ENCODE measurements at places on chromosomes 4 and X. TPM values are rescaled to one million over a fixed set of nuclear protein-coding genes. Genes with fewer than 3 reads are reported as not detected.

PABPC1L2B gene
- not detected for total RNA-seq

DNA sequence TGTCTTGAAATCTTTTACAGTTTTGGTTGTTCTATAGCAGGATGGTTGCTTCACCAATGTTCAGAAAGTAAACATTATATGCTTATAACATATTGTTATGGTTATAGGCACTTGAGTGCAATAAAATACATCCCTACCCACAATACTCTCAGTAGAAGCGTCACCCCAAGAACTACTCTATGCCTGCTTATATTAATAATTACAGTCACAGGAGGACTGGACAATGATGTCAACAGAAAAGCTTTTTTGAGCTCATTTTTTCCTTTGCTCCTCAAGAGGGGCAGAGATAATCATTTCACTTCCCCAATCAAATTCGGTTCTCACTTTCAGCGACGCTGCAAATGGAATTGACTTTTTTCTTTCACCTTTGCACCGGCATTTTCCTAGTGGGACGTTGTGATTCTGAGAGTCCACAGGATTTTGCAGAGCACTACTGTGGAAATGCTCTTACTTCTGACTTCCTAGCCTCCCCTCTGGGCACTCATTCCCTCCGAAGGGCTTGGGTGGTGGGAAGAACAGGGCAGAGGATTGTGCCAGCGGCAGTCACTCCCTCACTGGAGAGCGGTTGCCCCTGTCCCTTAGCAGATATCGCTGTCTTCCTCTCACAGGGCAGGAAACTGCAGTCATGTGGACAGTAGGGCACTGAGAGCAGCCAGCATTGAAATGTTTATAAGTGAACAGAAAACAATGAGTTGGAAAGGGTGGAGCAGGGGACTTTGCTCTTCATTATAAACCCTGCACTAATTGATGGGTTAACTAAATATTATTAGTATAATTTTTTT, 24.9 kb upstream of the SGMS2 start:
- no peak for ATAC-seq

GRCh38 chrX:85882601-85883000, 164.8 kb downstream of the CHM start:
- no peak for ATAC-seq

DNA sequence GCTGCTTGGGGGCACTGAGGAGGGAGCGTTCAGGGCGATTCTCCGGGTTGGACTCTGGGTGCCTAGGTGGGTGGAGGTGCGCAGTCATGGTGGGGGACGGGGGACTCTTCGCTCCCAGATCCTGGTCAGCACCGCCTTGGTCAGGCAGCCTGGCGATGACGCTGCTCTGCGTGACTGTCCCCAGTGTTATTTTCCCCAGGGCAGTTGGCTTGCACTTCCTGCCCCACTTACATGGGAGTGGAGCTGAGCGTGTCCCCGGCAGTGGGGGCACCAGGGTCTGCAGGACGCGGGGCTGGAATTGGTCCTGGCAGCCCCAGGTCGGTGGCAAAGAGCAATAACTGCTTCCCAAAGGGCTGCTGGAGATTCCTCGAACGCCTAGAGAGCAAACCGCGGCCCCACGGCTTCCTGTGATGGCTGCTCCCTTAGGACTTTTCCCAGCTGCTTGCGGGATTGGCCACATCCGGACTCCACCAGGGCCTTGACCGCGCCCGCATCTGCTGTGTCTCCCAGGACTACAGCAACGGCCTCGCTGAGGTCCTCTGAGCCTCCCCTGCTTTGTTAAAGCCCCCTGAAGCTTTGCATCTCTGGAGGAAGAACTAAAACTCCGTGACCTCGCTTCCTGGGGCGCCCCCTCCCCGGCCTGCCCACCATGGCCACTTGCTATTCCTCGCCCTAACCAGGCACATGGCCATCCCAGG, 35.3 kb upstream of the GPR78 start:
- ATAC-seq: no peak

DNA sequence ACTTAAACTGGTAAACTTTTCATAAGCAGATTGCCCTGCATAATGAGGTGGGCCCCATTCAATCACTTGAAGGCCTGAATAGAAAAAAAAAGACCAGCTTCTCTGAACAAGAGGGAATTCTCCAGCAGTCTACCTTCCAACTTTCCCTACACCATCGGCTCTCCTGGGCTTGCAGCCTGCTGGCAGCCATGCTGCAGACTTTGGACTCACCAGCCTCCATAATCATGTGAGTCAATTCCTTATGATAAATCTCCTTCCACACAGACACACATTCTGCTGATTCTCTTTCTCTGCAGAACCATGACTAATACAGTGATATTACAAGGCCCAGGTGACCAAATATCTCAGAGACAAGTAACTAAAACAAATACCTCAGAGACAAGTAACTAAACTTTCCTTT, 113.8 kb upstream of the WDR17 start:
- ATAC-seq: no peak

DNA sequence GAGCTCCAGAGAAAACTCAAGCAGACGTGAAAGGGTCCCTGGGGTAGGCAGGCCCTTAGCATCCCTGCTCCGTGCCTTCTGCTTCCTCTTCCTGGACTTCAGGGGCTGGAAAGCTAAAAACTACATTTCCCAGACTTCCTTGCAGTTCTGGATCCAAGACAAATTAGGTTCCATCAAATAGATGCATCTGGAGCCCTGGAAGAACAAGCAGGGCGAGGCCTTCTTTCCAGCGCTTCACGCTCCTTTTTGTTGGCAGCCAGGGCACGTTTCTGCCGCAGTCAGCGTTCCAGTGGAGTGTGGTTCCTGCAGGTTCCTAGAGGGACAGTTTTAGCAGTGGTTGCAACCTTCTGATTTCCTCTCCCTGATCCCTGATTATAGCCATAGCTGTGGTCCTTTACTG, 53.6 kb upstream of the MSX1 start:
- no peak for ATAC-seq

TMEM255A gene
- 0.20 TPM for total RNA-seq

GRCh38 chr4:155972098-155972497, 18.4 kb upstream of the CTSO start:
- ATAC-seq: no peak

DNA sequence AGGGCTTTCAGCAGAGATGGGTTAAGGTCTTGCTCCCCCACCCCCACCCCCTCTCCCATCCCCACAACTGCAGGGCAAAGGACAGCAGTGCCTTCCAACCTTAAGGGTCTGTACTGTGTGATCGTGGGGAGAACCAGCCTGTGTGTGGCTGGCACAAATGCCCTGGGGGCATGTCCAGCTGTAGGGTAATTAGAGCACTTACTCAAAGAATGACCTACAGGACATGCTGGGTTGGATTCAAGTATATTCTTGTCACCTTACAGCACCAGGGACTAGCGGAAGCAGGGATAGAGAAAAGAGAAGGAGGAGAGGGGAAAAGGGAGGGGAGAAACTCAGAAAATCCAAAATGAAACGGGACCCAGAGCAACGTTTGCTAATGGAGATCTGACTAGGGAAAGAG, 191.3 kb upstream of the GATB start:
- ATAC-seq: no peak

DNA sequence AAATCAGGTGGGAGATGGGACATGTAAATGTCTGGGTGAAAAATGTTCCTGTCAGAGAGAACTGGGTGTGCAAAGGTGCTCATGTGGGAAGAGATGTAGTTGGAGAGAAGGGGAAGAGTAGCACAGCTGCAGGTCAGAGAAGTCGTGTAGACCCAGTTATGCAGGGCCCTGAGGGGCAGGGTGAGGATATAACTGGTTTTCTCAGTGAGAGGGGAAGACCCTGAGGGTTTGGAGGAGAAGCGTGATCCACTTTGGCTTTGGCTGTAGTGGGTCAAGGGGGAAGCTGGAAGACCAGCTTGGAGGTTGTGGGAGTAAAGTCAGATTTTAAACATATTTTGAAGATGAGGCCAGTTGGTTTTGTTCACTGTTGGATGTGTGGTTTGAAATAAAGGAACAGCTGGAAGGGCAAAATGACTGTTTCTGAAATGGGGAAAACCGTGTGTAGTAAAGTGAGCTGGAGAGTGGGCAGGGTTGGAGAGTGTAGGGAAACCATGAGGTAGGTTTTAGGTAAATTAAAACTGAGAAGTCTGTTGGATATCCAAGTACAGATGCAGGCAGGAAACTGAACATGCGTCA, 44.2 kb downstream of the NAP1L5 start:
- ATAC-seq: no peak

GRCh38 chr4:19993242-19993641, 258.5 kb upstream of the SLIT2 start:
- ATAC-seq: no peak

GABRG1 gene
- not detected for total RNA-seq

DNA sequence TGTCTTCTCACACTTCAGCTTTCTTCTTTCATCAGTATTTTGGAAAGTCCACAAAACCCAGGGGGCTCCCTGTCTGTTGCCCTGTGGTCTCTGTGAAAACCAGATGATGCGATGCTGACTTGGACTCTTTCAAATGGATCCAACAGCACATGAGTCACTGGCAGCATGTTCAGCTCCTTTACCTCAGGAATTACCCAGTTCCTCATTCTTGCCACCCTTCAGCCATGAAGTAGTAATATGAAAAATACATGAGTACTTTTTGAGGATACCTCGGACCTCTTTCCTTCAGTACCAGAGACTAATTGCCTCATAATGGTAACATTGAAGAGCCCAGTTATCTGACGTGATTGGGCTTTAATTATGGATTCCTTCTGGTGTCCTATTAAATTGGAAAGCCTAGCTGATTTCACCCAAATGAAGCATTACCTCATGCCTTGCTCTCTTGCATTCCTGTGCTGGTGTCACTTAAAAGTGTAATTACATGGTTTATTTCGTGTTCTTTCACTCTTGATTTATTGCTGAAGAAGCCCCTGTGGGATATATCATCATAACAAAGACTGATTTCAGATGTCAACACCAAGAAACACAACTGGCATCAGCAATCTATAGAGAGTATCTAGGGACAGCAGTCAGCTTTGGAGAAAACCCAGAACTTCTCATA, 63.4 kb downstream of the NFKB1 start:
- ATAC-seq: peak; percentile 65

GRCh38 chrX:40938423-40938822, 146.8 kb upstream of the USP9X start:
- ATAC-seq: no peak

- no peak for ATAC-seq
Measured at GRCh38 chrX:114619874-114620273, 36.0 kb downstream of the HTR2C start.

- ATAC-seq: no peak
Measured at GRCh38 chr4:107616838-107617389, 103.1 kb downstream of the PAPSS1 start.

DNA sequence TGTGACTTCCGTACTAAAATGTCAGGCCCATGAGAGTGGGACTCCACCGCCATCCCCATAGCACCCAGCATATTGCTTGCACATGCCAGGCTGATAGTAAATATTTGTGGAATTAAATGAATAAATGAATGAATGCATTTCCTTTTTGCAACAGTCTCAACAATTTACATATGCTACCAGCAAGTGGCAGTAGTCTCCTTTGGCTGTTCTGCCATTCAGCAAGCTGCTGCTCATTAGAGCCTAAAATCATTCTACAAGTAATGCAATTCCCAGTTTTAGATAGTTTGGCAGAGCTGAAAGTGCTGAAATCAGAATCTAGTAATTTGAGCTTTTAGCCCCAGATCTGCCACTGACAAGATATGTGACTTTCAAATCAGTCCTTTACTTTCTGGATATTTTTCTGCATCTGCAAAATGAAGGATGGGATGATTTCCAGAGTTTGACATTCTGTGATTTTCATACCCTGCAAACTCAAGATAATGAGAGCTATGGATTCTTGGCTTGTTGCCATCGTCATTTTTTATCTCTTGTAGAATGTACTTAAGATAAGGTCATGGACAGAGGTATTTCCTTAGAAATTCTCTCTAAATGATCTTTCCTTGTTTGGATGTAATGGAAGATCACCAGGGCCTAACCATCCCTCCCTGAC, 35.7 kb upstream of the INTS6L start:
- ATAC-seq: no peak

DNA sequence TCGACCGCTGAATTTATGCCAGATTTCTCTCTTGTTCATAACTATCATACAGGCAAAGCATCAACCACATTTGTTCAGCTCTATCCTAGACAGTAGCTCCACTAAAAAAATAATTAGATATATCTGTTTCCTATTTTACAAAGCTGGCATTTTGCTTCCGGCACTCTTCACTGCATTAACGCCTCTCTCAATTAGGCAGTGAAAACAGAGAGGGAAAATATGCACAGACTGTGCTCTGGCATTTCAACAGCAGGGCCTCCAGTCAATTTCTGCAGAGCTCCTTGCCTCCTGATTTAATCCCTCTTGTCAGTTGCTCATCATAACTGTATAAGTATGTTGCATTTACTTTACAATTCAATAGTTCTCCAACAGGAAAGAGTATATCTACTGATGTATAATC, 666.9 kb upstream of the INTU start:
- ATAC-seq: no peak

DNA sequence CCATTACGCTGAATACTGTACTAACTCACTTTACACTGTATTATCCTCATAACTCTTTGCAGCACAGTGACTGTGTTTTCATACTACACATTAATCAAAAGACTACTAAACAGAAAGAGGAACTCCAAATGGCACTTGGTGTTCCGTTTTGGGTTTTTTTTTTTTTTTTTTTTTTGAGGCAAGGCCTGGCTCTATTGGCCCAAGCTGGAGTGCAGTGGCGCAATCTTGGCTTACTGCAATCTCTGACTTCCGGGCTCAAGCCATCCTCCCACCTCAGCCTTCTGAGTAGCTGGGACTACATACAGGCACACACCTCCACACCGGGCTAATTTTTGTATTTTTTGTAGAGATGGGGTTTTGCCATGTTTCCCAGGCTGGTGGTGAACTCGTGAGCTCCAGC, 10.7 kb downstream of the KLHL8 start:
- ATAC-seq: peak; percentile 17

CDS1 gene
- 19.6 TPM for total RNA-seq

DNA sequence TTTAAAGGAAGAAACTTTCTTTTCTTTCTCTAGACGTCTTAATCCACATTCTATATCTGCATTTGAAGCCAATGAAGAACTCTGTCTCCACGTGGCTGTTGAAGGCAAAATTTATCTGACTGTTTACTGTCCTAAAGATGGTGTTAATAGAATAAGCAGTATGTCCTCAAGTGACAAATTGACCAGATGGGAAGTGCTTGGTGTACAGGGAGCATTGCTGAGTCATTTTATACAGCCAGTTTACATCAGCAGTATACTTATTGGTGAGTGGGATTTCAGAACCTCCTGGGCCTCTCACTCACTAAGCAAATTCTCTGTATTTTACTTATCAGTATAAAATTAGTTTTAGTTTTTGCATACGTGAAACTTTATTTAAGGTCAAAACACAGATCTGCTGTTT, 33.7 kb downstream of the ADAD1 start:
- ATAC-seq: no peak

ARR3 gene
- not detected for total RNA-seq

DNA sequence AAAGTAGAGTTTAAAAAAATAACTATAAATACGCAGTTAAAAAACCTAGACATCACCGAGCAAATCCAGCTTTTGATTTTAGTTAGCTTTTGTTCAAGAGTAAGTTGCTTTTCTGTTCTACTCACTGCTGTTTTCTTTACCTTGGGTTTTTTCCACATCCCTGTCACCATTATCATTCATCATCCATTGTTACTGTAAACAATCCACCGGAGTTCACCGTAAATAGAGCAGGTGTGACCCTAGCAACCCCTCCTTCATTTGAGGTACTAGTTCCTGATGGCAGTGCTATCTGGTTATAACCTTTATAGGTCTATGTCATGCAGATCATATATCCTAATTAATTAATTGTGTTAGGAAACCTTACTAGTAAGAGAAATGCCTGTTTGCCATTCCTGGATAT, 43.0 kb upstream of the TEX13D start:
- no peak for ATAC-seq
